ENCODE measurements at places on chromosomes 6 and 20.

DNA sequence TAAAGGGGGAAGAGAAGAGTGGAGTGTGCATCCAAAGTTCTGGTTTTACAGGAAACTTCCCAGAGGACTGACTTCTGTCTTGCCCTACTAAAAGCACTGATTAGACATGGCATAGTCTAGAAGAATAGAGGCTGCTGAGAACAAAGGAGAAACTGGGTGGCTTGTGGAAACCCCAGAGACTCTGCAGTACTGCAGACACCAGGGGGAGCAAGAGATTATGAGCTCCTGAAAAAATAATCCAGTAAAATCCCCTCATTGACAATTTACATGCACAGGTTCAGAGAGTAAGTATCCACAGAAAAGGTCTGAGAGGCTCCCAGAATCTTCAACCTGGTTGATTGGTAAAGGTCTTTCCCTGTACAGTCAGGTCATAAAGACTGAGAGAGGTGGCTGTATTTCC lies 48.7 kb upstream of the CLVS2 start:
- no peak for DNase-seq

DNA sequence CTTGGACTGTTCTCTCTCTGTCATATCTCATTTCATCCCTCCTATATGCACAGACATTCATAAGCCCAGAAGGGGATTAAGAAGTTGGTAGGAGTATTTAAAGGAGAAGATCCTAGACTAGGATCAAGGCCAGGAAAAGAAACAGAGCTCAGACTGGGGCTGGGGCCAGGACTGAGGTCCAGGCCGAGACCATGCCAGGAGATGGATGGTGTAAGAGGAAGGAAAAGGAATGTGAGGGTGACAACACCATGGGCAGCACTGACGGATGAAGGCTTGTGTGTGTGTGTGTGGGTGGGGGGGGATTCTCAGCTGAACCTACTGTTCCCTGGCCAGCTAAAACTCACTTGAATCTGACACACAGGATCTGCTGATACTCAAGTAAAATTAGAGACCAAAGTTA lies 182.1 kb downstream of the KIF6 start:
- DNase-seq: no peak

DNA sequence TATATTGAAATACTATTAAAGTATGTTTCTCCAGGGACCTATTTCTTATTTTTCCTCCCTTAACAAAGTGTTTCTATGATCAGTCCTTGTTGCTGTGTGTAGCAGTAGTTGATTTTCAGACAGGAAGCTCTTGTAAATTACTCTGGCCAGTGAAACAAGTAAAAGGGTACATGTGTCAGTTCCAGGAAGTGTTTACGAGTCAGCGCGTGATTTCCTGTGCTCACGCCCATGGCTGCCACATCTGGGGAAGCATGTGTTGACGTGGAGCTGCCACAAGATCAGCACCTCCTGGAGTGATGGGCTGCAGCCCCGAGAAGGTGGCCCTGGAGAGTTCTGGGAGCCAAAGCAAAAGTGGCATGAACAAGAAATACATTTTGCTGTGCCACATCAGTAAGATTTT lies 38.6 kb upstream of the GGTLC1 start:
- DNase-seq: peak; percentile 35

DNA sequence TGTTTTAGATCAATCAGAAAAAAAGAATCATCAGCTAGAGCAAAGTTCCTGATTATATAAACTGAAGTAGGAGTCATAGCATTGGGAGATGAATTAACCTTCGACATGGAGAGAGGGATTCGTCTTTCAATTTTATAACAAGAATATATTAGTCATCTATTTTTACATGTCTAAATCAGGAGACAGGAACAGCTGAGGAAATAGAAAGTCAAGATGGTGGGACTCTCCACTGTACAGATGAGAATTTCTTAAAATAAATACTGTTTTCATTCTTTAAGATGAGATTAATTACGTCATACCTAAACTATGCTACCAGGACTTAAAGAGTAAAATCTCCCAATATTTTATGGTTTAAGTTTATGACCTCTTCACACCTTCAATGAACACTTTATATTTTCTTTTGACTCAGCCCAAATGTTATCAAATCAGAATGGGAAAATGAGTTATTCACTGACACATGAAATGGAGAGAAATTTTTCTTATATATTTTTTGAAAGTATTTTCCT lies 1137.7 kb downstream of the EPHA7 start:
- no peak for DNase-seq

GRCh38 chr6:32551410-32551809 lies 21.3 kb upstream of the HLA-DRB5 start:
- DNase-seq: no peak

GRCh38 chr6:43308101-43308989 lies at the start of gene CRIP3:
Gene CRIP3 (minus strand): TSS chr6:43308826. CDS start chr6:43308792, 34 bp downstream.
- no peak for DNase-seq

DNA sequence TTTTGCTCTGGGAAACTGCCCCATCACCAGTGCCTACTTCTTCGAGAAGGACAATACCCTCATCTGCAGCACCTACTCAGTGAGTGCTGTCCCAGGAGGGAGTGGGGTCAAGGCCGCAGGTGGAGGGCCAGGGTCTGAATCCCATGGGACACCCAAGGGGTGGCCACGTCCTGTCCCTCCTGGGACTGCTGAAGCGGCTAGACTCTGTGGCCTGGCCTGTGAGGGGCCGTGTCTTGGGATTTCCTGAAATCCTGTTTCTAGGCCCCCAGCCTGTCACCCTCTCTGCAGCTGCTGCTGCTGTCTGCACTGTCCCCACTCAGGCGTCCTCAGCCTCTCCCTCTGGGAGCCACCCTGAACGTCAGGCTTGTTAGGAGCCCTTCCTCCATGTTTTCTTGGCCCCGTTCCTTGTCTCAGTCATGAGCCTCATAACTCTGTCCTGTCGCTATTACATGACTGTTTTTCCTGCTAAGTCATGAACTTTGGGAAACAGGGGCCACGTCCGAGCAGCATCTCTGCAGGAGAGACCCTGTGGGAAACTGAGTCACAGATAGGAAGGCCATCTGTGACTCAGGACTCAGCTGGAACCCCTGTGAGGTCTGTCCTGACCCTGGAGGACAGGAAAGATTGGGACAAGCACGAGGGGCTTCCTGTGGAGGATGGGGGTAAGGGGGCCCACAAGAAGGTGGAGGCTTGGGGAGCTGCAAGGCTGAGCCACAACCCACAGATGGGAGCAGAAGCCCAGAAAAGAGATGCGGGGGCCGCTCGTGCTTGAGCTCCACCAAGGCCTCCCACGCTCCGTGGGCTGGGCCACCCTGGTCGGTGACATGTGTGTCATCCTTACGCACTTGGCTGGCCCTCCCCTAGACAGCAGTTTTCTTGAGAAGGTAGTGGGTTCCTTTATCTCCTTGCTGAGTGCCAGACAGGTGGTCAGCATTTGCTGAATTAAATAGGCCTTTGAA lies 49.9 kb downstream of the EFCAB8 start:
- DNase-seq: no peak

DNA sequence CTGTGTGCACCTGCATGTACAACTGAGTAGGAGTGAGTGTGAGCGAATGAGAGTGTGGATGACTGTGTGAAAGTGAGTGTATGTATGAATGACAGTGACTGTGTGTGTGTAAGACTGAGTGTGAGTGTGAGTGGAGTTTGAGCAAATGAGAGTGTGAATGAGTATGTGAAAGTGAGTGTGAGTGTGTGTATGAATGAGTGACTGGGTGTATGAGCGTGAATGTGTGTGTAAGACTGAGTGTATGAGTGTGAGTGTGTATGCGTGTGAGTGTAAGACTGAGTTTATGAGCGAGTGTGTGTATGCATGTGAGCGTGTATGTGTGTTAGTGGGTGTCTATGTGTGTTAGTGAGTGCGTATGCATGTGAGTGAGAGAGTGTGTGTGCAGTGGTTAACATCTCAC lies 220.8 kb downstream of the QKI start:
- DNase-seq: no peak

- DNase-seq: no peak
Observed at GRCh38 chr6:112181130-112181529, 73.2 kb downstream of the LAMA4 start.

GRCh38 chr20:10763112-10763511 lies 89.3 kb upstream of the JAG1 start:
- DNase-seq: no peak

DNA sequence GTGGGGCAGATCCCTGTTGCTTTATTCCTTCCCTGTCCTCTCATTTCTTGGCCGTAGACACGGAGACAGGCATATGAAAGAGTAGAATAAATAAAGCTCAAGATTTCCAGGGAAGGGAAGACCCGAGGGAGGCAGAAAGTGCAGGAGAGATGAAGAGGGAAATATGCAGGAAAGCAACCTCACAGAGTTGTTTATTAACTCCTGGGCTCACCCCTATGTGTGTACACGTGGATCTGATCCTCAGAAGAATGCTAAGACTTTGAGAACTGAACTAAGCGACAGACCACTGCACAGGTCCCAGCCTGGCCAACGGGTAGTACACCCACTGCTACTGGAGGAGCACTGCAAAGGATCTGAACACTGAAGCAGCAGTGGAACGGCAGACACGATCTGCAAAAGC lies 156.2 kb downstream of the KIF16B start:
- DNase-seq: no peak

DNA sequence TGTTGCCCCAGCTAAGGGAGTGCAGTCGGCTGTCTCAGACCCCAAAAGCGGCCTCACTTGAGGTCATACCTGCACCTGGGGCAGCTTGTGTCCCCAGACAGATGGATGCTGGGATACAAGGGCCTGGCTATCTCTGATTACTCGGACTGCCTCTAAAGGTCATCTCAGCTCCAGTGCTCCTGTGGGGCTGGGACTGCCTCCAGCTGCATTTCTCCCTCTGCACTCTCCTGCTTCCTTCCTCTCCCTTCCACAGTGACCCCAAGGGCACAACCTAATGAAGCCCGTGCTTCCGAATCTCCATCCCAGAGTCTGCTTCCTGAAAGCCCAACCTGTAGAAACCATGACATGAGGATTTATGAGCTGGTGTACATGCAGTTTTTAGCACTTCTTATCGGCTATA lies 22.8 kb upstream of the OCSTAMP start:
- DNase-seq: no peak

GRCh38 chr6:105504706-105505105 lies 101.8 kb upstream of the PREP start:
- no peak for DNase-seq

DNA sequence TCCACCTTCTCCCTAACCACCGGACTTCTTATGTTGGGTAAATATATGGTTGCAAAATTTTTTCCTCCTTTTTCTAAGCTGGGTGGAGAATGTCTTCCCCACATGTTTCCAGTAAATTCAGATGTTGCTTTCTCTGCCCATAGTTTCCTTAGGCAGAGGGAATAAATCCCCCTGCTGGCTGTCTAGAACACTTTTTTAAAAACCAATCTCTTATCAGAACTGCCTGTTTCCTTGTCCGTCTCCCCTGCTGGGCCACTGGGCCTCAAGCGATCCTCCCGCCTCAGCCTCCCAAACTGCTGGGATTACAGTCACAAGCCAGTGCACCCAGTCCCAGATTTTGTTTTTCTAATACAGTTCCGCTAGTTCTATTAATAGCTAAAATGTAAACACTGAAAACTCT lies 9.9 kb upstream of the WFDC2 start:
- no peak for DNase-seq

DNA sequence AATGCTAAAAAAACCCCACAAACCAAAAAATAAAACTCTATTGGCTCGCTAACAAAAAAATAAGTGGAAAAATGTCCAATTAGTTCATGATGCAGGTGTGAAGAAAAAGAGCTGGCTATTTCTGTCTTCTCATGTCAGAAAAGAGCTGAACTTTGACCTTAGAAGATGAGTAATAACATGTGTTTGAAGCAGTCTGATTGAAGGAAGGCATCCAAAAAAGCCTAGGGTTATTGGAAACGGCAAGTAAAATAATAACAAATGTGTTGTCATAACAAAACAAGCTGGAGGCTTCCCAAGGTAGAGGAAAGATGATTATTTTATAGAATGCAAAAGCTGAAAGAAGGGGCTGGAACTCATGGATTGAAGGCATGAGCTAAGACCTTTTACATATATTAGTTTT lies 94.4 kb upstream of the FAM184A start:
- DNase-seq: no peak

DNA sequence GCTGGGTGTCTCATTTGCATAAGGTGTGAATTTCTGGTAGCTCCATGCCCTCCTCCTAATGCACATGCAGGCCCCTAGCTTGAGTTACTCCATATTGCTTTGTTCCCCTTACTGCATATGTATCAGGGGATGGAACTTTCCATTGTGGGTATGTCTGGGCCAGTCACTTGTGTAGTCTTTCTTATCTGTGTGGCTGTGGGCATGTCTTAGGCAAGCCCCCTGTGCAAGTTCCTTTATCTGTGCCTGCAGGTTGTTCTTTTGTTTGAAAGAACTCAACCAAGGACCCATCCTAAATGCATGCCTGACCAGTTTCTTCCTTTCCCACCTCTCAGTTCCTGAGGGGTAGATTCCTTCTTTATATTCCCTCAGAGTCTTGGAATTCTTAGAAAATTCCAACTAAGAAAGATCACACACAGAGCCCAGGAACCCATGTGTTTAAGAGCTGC lies 23.6 kb downstream of the MBOAT1 start:
- no peak for DNase-seq

DNA sequence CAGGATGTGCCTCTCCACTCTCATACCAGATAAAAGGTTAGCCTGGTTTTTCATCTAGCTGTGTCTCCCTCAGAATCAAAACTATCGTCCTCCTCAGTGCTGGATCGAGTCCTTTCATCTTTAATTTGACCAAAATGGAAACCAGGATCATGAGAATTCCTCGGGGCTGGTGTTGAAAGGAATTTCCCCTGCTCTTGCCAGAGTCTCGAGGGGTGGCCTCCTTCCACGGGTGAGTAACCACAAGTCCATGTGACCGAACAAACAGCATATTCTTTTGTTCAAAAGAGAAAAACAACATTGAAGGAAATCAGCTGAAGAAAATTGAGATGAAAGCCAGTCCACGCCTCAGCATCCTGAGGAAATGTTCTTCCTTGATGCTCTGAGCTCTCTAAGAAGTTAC lies 165.9 kb upstream of the CDYL start:
- DNase-seq: no peak

GRCh38 chr6:20056350-20056992 lies 155.8 kb downstream of the MBOAT1 start:
- no peak for DNase-seq
